ENCODE measurements at places on chromosomes 6 and 20.

DNA sequence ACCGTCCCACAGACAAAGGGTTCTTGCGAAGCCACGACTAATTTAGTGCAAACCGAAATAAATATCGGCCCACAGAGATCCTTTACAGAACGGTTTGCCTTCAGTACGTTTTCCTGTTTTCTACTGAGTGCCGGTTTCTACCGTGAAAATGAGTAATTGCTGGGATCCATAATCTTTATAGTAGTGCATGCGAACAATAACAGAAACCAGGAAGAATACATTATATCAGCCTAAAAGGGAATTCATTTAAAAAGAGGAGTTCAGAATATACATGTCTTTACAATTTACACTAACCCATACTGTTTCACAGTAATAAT is 292 bp upstream of the MTCL3 start:
- DNase-seq = no peak

DNA sequence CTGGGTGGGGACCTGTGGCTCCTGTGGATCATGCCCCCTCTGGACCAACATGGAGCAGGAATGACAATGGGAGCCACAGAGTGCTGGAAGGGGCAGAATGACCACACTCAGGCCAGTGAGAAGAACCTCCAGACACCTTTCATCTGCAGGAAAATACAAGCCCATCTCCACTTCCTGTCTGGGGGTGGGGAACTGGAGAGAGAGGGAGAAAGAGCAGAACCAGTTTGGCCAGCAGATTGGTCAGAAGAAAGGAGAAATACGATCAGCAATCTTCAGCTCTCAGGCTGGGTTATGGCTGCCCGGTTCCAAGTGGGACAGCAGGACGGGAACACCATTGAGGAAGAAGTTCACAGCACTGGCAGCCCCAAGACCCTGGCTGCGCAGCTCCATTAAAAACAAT is 37.0 kb downstream of the BMP7 start:
- no peak for DNase-seq

DNA sequence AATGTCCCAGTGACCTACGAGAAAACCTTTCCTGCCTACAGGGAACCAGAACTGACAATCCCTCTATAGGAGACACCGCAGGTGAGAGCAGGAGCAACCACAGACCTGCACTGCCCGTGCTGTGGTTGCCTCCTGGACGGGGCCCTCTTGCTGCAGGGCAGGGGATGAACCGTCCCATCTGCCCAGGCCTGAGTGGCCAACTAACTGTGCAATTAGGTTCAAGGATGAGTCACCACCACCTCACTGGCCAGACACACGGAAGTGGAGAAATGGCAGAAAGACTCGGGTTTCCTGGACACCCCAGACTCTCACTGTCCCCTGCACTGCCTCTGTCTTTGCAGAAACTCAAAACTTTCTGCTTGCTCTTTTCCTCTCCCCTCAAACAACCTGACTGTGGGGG is 13.8 kb upstream of the HLA-G start:
- DNase-seq = no peak

GRCh38 chr6:28506807-28507475 is 8.7 kb downstream of the GPX6 start:
- no peak for DNase-seq

DNA sequence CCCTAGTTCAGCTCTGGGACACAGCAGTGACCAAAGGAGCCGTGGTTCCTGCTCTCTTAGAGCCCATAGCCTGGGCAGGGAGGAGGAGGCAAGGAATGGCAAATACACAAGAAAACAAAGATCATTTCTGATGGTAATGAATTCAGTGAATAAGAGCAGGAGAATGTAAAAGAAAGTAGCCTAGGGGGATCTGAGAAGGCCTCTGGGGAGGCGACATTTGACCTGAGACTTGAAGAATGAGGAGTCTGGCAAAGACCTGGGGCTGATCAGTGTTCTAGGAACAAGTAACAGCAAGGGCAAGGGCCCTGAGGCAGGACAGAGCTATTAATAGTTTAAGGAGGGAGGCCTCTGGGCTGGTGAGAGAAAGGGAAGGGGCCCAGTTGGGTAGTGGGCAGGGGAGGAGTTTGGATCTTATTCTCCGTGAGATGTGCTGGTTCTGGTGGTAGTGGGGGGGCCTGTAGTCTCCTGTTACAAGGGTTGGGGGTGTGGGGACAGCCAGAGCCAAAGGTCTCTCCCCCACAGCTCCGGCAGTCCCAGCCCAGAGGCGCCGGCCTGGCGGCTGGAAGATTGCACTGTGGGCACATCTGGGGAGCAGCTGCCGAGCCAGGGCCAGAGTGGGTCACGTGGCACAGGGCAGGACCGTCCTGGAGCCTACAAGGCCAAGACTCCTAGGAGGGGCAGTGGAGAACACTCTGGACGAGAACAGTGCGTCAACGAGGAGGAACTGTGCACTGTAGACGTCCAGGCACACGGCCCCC is 9.3 kb upstream of the ID1 start:
- DNase-seq = no peak

DNA sequence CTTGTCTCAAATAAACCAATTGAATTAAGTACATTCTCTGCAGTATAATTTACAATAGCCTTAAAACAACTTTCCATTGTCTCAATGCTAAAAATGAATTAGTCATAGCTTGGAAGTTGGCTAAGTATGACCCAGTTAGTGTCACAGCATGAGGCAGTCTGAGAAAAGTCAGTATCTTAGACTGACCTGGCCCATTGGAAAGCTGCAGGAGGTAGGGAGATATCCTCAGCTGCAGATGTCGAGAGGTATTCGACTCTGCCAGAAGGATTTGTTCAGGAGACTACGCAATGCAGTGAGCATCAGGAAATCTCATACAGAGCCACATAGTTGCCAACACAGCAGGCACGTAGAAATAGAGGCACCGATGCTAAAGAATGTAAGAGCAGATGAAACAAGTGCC is 350.9 kb upstream of the NRSN1 start:
- no peak for DNase-seq

- DNase-seq = no peak
Measured at GRCh38 chr6:11943060-11943459, 69.1 kb upstream of the HIVEP1 start.

DNA sequence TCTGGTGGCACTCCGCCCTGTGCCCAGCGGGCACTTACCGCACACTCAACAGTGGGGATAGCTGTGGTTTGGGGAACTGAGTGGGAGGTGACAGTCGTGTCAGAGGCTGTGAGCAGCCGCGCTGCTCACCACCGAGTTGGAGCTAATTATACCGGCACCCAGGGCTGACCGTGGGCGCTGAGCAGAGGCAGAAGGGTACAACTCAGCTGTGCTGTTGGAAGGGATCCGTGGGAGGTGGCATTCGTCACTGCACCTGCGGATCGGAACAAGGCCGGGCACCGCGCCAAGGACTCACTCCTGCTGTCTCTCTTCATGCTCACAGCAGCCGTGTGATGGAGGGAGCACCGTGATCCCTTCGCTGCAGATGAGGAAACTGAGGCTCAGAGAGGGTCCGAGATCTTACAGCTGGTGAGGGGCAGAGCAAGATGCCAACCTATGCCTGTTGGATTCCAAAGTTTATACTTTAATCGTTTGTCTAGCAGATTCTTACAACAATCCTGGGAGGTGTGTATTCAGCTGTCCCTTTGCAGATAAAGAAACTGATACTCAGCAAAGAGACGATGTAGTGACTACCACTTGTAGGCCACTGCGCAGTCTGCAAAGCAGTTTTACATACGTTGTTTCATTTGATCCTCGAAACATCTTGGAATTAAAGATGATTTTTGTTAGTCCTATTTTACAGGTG is 713 bp upstream of the ELMO2 start:
- DNase-seq = peak; percentile 76

DNA sequence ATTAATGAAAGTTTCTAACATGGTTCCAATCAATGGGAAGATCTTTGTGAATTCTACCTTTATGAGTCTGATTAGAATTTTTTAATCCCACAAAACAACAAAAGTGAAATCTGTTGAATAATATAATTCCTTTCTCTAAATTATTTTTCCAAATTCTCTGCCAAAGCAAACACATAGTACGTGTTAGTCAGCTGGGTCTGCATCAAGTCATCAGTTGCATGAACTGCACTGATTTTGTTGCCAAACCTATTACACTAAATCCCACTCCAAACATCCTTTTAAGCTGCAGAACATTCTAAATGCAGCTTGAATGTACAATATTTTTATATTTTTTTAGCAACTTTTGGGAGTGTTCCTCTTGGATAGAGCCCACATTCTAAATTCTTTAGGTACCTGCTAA is 199.0 kb upstream of the HSF2 start:
- no peak for DNase-seq

- no peak for DNase-seq
Measured at GRCh38 chr6:166341464-166341863, 881 bp downstream of the SFT2D1 start.

GRCh38 chr6:12395898-12396297 is 105.7 kb downstream of the EDN1 start:
- DNase-seq = no peak

GRCh38 chr20:3987296-3987695 is 28.1 kb downstream of the RNF24 start:
- no peak for DNase-seq

GRCh38 chr20:25699914-25700313 is 3.3 kb upstream of the ZNF337 start:
- no peak for DNase-seq

- DNase-seq = no peak
Measured at GRCh38 chr20:9518576-9519175, 4.3 kb downstream of the LAMP5 start.

DNA sequence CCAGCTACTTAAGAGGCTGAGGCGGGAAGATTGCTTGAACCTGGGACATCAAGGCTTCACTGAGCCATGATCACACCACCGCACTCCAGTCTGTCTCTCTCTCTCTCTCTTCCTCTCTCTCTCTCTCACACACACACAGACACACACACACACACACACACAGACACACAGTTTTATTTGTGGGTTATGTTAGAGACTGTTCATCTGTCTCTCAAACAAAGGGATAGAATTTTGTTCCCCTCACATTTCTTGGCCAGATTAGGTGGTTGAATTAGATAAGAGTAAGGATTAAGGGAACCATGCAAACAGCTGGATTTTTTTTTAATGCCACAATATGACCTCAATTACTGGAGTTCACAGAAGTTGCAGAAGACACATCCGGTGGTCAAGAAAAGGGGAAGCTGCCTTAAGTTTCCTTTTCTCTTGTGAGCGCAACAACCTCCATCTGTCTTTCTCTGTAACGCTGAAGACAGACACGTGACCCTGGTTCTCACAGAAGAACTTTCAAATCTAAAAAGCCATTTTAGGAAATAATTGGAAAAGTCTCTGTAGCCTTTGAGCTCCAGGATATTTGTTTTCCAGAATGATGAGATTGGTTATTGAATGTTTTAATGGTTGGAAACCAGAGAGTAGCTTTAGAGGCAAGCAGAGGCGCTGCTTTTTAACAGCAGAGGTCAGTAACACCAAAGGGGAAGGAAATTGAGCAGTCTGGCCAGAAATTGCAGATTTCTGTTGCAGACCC is 32.9 kb upstream of the LGSN start:
- DNase-seq = no peak

GRCh38 chr6:1135726-1136414 is 176.0 kb upstream of the FOXQ1 start:
- no peak for DNase-seq

GRCh38 chr6:15533379-15534026 is 129.3 kb downstream of the DTNBP1 start:
- DNase-seq = no peak

DNA sequence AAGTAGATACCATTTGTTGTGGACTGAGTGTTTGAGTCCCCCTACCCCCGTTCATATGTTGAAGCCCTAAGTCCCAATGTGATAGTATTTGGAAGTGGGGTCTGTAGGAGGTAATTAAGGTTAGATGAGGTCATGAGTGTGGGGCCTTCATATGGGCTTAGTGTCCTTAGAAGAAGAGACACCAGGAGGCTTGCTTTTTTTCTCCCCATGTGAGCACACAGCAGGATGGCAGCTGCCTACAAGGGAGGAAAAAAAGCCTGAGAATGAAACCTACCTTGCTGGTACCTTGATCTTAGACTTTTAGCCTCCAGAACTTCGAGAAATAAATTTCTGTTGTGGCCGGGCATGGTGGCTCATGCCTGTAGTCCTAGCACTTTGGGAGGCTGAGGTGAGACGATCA is 67.9 kb upstream of the TULP4 start:
- no peak for DNase-seq
